ENCODE measurements at places on chromosomes 1 and 21.

DNA sequence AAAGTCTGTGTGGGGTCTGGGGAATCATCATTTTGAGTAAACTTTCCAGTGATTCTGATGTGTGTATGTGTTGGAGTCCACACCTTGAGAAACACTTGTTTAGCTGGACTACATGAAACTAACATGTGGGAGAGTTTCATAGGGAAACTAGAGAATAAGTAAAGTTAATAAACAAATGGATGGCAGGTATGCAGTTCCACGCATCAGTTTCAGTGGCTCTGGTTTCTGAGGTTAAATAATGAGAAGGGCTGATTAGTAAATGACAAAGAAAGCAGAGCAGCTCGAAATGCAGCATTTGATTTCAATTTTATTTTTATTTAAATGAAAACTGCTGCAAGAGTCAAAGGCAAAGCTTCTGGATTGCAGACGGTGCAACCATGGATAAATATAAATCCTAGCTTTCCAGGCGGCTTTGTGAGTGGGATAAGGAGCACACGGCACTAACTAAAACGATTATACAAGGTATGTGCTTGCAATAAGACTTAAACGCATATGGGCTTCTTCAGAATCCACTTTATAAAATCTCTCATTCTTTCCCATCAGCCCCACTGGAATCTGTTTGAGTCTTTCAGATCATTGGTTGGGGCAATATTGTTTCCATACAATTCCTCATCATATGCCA, 310.7 kb downstream of the PLPP3 start:
- DNase-seq, result no peak

DNA sequence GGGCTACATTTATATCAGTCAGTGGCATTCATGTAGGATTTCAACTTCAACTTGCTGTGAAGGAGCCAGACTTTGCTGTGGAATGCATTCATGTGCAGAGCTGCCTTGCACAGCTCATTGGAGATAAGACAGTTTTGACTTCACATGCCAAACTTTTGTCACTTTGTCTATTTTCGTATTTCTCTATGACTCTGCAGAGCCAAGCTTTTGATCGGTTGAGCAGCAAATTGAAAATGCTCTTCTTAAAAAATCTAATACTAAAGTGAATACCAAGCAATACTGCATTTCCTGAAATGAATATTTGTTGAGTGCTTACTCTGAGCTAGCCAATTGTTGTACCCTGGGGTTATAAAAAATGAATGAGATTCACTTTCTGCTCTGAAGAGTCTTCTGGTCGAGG, 388.7 kb downstream of the ST6GALNAC3 start:
- no peak for DNase-seq

- no peak for DNase-seq
These were observed 7.0 kb downstream of the CD53 start for GRCh38 chr1:110879758-110880606.

- DNase-seq, result no peak
These were observed 16.0 kb downstream of the SPATA21 start for GRCh38 chr1:16421201-16421600.

GRCh38 chr1:182580736-182581135, 8.3 kb downstream of the RNASEL start:
- DNase-seq, result no peak
